ENCODE measurements at places on chromosomes 5 and 9. TPM values are rescaled to one million over a fixed set of nuclear protein-coding genes. Genes with fewer than 3 reads are reported as not detected.

Gene FRRS1L
- not detected for total RNA-seq

Gene MORN5
- not detected for total RNA-seq

Gene RNF183
- total RNA-seq: 0.38 TPM

Gene KIF4B
- total RNA-seq: 0.13 TPM

Gene TMEM38B
- total RNA-seq: 19.6 TPM

Gene SPATA31A3
- not detected for total RNA-seq

Gene UBTD2
- 20.8 TPM for total RNA-seq

Gene LVRN
- total RNA-seq: 0.38 TPM

Gene SLC24A2
- not detected for total RNA-seq

Gene CARD9
- total RNA-seq: 0.53 TPM

Gene DRD1
- total RNA-seq: not detected

Gene MYMK
- total RNA-seq: not detected

Gene PRRT1B
- total RNA-seq: not detected

Gene FCHO2
- 10.5 TPM for total RNA-seq

Gene ADAMTS12
- not detected for total RNA-seq

Gene PRUNE2
- total RNA-seq: under 0.01 TPM

Gene BAAT
- 0.26 TPM for total RNA-seq

Gene SLC34A3
- total RNA-seq: not detected

Gene ISL1
- 6.1 TPM for total RNA-seq

Gene DMGDH
- 11.6 TPM for total RNA-seq

Gene NCBP1
- total RNA-seq: 23.6 TPM

Gene NUTM2G
- not detected for total RNA-seq

Gene PLPP7
- not detected for total RNA-seq
